ENCODE measurements at places on chromosomes 7 and 10.

DNA sequence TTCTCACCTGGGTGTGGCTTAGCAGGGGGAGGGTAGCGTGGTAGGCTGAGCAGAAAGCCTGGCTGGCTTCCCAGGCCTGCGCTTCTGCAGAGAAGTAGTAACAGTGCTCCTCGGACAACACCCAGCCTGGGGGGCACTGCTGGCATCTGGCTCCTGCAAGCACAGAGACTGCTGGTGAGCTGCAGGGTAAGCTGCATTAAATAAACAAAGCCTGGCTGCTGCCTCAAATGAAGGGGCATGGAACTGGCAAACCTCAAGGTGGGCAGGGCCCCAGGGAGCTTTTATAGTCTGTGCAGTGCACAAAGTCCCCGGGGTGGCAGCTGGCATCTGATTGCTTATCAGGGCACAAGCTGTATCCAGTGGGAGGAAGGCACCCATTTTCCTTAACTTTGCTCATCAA lies 3.9 kb downstream of the KLRG2 start:
- DNase-seq, result no peak

DNA sequence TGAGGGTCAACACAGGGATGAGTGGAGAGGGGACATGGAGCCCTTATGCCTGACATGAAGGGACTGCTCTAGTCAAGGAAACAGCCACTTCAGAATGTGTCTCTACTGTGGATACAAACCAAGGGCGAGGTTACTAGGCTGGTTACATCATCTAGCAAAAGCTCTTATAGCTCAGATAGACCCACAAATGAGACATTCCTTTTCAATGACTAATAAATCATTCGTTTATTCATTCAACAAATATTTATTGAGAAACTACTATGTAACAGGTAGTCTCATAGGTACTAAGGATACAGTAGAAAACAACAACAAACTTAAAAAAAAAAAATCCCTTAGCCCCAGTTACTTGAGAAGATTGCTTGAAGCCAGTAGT lies 219.5 kb downstream of the KIAA1217 start:
- DNase-seq, result no peak

GRCh38 chr10:6813306-6813705 lies 233.2 kb upstream of the PRKCQ start:
- no peak for DNase-seq

GRCh38 chr10:7520507-7521485 lies 110.0 kb upstream of the SFMBT2 start:
- no peak for DNase-seq

GRCh38 chr7:55569797-55570196 lies 2.5 kb downstream of the VOPP1 start:
- DNase-seq, result peak; percentile 44
